ENCODE measurements at places on chromosomes 2 and 18.

DNA sequence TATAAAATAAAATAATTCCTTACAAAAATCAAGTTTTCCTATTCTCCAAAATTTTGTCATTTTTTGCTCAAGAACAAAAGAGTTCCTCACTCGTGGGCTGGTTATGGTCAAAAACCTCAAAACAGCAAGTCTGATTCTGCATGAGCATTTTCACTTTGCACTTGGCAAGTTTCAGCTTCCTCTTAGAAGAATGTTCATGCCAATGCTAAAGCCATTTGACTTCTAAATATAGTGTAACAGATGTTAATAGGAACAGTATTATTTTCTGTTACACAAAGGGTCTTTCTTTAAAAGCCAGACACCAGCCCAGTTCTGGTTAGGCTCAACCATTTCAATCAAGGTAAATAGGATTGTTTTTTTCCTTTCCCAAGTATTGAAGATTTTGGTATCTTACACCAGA lies 261.3 kb upstream of the CCDC68 start:
- no peak for DNase-seq

- DNase-seq, result no peak
Observed at GRCh38 chr2:70374616-70375015, 72.7 kb upstream of the FAM136A start.

- DNase-seq, result no peak
Observed at GRCh38 chr2:53572696-53573095, 194.9 kb upstream of the CHAC2 start.

GRCh38 chr2:15660491-15661294 lies 69.0 kb downstream of the DDX1 start:
- no peak for DNase-seq

- no peak for DNase-seq
Observed at GRCh38 chr2:84697895-84698294, 181.6 kb downstream of the DNAH6 start.

- no peak for DNase-seq
Observed at GRCh38 chr18:32910694-32911296, 138.0 kb upstream of the KLHL14 start.

- no peak for DNase-seq
Observed at GRCh38 chr2:159933727-159934049, 128.7 kb downstream of the PLA2R1 start.

GRCh38 chr18:76489081-76489480 lies 6.0 kb downstream of the ZNF516 start:
- DNase-seq, result no peak

DNA sequence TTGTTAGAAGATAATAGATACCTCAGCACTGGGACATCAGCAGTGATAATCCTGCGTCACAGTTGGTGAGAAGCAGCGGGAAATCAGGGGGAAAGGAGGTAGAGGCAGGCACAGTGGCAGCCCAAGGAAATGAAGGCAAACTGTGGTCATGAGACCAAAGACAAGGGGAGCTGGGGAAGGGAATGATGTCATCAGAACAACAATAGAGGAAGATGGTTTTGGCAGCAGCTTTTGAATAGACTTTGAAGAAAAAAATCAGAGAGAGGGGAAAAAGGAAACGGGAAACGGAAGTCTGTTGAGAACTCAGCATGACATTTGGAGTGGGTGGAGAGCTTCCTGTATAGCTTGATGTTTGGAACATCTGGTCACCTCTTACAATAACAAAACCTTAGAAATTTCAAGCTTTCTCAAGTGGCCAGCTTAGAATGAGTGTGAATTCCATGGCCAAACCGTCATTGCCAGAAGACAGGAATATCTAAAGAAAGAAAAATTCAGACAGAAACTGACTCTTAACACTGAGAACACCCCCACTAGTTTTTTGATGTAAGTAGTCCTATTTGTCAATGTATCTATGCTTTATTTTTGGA lies 18.4 kb upstream of the YES1 start:
- peak; percentile 21 for DNase-seq

DNA sequence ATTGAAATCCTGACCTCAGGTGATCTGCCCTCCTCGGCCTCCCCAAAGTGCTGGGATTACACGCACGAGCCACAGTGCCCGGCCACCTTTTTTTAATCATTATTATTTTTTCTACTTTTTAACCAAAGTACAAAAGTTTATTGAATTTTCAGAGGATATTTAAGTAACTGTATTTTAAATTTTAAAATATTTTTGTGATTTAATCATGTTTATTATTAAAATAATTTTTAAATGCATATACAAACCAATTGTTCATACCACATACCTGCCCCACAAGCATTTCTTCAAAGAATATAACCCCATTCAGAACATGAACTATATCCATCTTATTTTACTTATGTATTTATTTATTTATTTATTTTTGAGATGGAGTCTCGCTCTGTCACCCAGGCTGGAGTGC lies 163.6 kb upstream of the MAP2 start:
- DNase-seq, result no peak

DNA sequence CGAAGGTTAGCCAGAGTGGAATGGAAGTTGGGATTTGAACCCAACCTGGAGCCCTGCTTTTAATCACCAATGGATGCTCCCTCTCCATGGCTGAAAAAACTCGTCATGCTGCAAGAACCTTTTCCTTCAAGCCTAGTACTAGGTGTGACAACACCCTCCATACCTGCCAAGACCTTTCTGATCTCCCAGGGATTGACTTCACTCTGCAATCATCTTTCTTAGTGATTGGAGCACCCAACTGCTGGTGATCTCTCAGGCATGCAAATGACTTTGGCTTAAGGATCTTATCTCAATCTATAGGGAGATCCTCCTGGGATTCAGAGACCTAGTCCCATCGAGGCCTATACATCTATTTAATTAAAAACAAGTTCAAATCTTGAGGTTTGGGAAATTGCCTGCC lies 23.5 kb upstream of the ITGB6 start:
- no peak for DNase-seq

DNA sequence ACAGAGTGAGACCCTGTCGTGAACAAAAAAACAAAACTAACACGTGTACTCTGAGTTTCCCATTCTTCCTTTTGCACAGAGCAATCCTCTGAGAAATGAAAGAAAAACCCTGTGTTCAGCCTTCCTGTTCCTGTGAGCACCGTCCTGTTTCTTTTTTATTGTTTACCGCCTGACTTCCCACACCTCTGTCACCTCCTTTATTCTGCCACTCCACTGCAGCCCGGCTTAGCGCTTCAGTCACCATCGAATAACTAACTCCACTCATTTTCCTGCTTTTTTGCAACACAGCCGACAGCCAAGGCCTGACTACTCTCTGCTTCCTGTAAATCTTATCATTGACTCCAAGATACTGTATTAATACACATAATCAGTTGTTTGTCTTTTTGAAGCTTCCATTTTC lies 40.9 kb downstream of the TGOLN2 start:
- no peak for DNase-seq

DNA sequence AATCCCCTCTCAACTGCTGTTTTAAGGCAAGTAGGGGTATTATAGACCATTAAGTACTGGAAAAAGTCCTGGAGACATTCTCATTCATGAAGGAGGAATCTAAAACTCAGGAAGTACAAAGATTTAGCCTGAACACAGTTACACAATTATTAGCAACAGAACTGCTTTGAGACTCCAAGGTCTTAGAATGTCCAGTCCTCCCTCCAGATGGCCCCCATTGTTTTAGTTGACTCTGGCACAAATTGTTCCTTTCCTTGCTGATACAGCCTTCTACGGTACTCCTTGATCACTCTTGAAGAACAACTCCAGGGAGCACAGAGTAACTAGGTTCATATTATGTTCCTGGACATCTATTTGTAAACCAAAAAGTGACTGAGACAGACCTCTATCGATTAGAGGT lies 210.1 kb upstream of the RND3 start:
- no peak for DNase-seq

- DNase-seq, result no peak
Observed at GRCh38 chr2:44964752-44965236, 23.3 kb downstream of the SIX3 start.

GRCh38 chr2:17593841-17594491 lies 53.5 kb downstream of the VSNL1 start:
- no peak for DNase-seq

DNA sequence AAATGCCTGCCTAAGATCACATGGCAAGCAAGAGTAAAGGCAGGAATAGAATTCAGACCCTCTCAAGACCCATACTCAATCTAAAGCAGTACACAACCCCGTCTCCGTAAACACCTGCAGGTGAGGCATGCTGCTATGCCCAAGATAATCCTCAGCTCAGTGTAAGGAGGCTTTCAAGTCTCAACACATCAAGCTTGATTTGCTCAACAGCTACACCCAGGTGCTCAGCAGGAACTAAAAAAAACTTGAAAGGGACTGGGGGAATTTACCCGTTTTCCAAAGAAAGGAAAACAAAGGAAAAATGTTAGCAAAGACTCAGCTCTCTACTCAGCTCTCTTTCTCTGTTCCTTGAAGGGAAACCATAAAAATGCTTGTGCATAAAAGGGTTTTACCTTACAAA lies 301.8 kb downstream of the C1D start:
- no peak for DNase-seq

- no peak for DNase-seq
Observed at GRCh38 chr2:140383781-140384180, 1603.6 kb upstream of the NXPH2 start.

- no peak for DNase-seq
Observed at GRCh38 chr2:28219138-28219537, 173.5 kb upstream of the FOSL2 start.

DNA sequence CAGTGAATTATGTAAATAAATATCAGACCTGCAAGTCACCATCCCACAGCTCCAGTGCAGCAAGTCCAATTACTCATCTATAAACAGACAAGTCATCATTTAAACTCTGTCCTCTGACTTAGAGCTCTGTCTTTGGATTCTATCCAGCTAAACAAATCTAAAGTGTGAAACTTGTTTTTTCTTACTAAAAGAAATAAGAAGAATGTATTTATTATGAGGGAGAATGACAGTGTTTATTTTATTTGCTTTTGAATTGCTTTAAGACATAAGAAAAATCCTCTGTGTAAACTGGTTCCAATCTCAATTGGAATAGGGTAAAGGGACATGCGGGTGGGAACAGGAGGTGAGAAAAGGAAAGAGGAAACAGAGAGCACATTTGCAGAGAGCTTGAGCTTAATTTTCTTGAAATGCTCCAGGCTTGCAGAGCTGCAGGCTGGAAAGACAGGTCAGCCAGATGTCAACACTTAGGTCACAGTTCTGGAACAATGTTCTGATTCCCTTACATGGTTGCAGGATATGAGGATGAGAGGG lies 355.8 kb downstream of the MEIS1 start:
- no peak for DNase-seq

DNA sequence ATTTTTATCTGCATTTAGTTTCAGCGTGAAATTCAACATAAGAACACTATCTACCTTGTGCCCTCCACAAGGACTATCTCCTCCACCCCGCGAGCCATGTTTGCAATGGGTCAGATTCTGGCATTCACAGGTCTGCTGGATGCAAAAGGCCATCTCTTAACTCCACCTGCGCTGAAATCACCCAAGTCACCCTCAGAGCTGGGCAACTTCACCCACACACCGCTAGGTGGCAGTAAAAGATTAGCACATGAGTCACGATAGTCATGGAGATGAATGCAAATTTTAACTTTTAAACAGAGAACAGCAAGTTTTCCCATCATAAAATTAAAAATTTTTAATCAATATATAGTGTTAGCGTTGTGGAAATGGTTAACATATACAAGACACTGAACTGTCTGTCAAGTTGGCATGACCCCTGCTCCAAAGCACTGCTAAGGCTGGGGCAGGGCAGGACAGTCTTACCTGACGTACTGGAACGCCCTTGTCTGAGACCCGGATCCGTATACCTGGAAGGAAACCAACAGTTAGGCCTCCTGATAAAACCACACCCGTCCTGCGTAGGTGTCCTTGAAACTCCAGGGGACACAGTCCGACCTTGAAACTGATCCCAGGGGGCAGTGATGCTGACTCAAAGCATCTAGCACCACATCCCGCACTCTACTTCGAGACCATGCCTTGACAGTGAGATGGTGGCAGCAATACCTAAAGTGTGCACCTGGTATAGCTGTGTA lies 89.6 kb downstream of the UXS1 start:
- peak; percentile 63 for DNase-seq

- no peak for DNase-seq
Observed at GRCh38 chr2:150389447-150389846, 98.0 kb downstream of the RND3 start.

DNA sequence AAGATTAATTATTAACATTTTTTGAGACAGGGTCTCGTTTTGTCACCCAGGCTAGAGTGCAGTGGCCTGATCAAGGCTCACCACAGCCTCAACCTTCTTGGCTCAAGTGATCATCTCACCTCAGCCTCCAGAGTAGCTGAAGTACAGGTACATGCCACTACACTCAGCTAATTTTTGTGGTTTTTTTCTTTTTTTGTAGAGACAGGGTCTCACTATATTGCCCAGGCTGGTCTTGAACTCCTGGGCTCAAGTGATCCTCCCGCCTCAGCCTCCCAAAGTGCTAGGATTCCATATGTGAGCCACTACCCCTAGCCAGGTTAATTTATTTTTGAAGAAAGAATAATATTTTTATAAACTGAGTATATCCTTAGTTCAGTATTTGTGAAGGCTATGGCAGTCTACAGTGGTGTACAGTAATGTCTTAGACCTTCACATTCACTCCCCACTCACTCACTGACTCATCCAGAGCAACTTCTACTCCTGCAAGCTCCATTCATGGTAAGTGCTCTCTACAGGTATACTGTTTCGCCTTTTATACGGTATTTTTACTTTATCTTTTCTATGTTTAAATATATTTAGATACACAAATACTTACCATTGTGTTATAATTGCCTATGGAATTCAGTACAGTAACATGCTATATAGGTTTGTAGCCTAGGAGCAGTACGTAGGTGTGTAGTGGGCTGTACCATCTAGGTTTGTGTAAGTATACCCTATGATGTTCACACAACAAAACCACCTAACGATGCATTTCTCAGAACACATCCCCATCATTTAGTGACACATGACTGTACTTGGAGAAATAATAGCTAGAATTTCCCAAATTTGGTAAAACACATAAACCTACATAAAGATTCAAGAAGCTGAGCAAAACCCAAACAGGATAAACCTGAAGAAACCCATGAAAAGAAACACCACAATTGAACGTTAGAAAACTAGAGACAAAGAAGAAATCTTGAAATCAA lies 38.6 kb downstream of the MGAT4A start:
- no peak for DNase-seq

DNA sequence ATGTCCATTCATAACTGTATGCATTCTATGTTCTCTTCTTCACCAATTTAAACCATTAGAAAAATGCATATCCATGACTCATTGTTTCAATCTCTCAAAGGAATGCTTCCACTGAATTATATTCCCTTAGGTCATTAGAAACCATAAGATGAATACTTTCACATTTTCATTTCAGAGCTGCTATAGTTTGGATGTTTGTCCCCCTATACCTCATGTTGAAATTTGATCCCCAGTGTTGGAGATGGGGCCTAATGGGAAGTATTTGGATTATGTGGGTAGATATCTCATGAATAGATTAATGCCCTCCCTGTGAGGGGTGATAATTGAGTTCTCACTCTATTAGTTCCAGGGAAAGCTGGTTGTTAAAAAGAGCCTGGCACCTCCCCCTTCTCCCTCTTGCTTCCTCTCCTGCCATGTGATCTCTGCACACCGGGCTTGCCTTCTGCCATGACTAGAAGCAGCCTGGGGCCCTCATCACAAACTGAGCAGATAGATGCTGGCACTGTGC lies 35.7 kb downstream of the THUMPD2 start:
- DNase-seq, result no peak

- no peak for DNase-seq
Observed at GRCh38 chr2:2650608-2651375, 319.7 kb upstream of the MYT1L start.

Measured in effector CD4-positive, alpha-beta T cell (primary cell).